Stimulated activated CD4-positive, alpha-beta T cell treated with anti-CD3 and anti-CD28 coated beads, Interleukin-1b, Interleukin-23, amount 100 ng/mL, for 48 hours (primary cell): ENCODE measurements at places on chromosomes 1 and 21.

- no peak for DNase-seq
Observed at GRCh38 chr1:193799948-193800690, 613.7 kb upstream of the B3GALT2 start.

GRCh38 chr1:28273216-28273860 lies 14.0 kb downstream of the SESN2 start:
- no peak for DNase-seq

GRCh38 chr1:52727114-52727586 lies 897 bp downstream of the ZYG11B start:
- no peak for DNase-seq

DNA sequence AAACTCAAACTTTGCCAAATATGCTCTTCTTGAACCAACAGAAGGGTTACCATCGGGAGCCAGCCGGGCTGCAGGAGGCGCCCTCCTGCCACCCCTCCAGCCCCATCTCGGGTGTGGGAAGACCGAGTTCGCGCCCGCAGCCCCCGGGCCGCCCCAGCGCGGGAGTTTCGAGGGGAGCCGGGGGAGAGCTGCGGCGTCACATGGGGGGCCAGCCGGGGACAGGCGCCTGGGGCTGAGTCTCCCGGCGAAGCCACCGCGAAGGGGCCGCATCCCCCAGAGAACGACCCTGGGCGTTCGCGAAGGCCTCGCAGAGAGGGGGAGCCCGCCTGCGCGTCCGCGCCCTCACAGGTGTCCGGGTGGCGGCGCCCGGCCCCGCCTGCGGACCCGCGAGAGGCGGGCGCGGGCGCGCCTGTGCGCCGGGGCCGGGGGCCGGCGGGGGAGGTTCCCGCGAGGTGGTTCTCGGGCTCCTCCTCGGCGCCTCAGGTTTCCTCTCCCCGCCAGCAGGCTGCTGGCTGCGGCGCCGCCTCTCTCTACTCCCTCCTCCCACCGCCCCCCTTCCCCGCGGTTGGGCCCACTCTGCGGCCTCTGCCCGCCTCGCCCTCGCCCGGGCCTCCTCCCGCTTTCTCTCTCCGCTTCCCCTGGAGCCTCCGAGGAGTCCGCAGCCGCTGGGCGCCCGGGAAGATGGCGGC lies at the start of gene RAVER2:
RAVER2 (plus strand) TSS at position 584 of the 689 bp plus-strand sequence; CDS start at position 682, 98 bp downstream.
- peak; percentile 45 for DNase-seq

- DNase-seq = no peak
Observed at GRCh38 chr1:241605146-241605805, 34.9 kb downstream of the CHML start.

GRCh38 chr1:118115567-118116295 lies 69.3 kb downstream of the SPAG17 start:
- no peak for DNase-seq

GRCh38 chr1:41199375-41199774 lies 42.7 kb downstream of the SCMH1 start:
- no peak for DNase-seq

DNA sequence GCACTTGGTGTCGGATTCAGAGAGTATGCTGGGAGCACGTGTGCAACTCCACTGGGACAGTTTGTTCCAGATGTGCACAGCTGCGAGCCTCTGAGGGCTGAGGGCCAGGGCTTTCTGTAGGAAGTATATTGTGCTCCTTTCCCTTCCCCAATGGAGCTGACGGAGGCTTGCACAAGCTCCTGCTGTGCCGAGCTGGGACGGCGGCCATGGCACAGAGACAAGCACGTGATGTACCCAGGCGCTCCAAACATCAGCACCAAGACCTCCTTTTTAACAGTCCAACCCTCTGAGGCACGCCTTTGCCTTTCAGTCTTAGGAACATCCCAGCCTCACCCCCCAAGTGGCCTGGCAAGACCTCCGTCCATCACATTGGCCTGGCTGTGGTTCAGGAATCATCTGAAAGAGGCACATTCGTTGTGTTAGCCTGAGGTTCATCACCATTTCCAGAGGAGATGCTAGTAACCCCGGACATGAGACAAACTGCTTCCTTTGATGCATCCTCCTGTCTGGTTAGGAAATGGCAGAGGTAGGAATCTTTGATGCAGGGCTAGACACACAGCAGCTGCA lies 339.2 kb upstream of the KAZN start:
- no peak for DNase-seq

GRCh38 chr1:147542569-147542897 lies 1.2 kb downstream of the BCL9 start:
- DNase-seq = no peak

- DNase-seq = no peak
Observed at GRCh38 chr1:163257763-163258162, 55.0 kb upstream of the RGS5 start.

DNA sequence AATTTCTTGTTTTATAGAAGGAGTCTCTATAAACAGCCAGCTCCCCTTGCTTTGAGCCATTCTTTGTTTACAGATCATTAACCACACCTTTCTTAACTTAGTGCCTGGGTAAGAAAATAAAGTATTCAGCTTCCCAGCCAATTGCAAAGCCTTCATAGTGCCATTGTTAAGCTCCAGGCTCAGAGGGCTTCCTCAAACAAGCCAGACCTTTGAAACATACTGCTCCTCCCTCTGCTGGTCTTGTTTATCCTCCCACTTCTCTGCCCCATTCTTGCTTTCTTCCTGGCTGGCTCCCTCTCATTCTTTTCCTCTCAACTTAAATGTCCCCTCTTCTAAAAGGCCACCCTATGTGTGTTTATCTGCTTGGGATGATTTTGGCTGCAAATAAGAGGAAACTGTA lies 319.4 kb upstream of the ST6GALNAC5 start:
- DNase-seq = no peak

- DNase-seq = no peak
Observed at GRCh38 chr1:206768472-206769303, 1.9 kb upstream of the IL19 start.

GRCh38 chr1:150477733-150478132 lies 9.5 kb upstream of the TARS2 start:
- no peak for DNase-seq

- no peak for DNase-seq
Observed at GRCh38 chr21:43312011-43312410, 114.9 kb downstream of the SIK1 start.

DNA sequence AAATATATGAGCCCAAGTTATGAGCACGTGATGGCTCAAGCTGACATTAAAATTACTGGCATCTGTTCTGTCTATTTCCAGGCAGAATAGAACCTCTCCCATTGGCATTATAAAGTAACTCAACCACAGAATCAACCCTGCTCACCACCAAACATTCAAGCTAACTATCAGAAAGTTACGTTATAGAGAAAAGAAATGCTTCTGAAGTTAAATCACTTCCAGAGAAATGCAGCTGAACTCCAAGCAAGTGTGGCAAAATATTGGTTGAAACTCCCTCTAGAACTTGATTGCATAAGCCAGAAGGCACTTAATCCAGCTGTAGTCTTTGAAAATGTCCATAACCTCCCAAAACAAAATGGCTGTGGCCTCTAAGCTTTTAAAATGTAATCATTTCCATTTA lies 36.2 kb upstream of the UBE2U start:
- DNase-seq = no peak

GRCh38 chr1:161439280-161440232 lies 65.7 kb upstream of the FCGR2A start:
- DNase-seq = peak; percentile 50

DNA sequence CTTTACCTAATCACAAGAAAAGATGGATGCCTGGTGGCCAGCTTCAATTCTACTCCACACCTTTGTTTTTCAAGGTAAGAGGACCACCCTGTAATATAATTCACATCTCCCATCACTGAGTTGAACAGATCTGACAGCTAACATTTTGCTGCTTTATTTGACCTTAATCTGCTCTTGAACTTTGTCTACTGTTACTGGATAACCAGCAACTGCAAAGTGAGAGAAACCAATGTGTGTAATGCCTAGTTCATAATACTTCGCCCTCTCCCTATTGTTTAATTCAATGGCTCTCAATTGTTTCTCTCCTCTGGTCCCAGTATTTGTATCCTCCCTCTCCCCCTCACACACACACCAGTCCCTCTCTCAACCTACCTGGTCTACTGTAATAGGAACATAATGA lies 214.4 kb downstream of the DAB1 start:
- no peak for DNase-seq

DNA sequence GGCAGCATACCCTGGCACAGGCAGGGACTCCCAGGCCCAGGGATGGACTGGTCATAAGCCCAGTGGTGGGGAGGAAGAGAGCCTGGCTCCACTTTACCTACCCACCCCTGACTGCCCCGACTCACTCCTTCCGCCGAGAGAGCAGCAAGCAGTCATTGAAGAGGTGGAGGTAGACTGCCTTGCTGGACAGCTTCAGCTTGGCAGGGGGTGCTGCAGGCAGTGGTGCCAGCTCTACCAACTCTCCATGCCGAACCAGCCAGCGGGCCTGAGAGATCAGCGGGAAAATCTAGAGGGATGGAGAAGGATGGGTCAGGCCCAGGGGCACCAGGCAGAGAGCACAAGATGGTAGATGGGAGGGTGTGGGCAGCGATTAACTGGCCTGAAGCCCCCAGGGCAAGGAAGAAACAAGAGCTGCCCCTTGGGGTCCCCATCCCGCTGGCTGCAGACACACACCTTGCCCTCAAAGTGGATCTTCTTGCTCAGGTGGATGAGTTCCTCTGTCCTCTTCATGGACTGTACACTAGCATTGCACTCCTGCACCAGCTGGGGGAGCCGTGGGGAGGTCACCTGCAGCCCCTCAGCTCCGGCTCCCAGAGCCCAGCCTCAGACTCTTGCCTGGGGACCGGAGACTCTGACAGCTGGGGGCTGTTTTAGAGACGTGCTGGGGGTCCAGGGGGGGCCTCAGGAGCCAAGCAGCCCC lies 7.7 kb downstream of the ARHGEF19 start:
- peak; percentile 35 for DNase-seq

DNA sequence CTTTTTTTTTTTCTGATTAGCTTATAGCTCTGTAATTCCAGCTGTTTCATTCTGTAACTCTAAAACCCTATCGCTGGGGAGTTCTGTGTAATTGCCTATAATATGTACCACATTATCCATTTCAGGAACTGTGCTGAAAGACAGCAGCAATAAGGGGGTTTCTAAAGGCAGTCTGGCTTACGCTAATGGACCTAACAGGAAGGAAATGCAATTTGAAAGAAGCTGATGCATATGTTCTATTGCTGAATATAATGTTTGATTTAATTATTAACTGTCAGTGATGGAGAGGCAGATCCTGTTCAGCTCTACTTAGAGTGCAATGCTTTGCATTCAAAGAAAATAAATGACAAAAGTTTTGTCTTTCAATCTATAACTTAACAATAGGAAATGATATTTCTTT lies 209.4 kb upstream of the SNX7 start:
- no peak for DNase-seq

DNA sequence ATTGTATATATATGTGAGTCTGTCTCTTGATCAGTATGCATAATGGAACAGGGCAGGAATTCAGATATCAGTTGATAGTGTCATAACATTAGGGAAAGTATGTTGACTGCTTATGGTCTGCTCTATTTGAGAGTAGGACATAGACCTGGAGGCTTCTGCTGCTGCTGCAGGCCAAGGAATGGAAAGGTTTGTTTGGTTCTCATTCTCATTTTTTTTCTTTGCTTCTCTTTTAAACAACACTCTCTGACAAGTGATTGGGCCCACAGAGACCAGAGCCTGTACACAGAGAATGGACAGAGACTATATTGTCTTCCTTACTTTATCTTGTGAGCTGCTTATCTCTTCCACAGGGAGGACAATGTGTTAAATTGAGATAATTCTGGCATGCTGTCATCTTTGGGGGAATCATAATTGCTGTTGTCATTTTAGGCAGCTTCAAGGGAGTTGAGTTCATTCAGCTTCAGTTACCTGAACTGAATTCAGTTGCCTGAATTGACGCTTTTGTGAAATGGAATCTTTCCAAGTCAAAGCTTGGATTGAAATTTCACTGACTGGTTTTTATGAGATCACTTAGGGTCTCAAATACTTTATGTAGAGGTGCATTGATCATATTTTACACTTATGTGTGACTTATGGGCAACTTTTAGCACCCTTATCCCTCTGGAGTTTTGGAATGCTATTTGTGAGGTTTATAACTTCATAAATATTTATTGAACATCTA lies 16.9 kb downstream of the CAP1 start:
- DNase-seq = no peak

DNA sequence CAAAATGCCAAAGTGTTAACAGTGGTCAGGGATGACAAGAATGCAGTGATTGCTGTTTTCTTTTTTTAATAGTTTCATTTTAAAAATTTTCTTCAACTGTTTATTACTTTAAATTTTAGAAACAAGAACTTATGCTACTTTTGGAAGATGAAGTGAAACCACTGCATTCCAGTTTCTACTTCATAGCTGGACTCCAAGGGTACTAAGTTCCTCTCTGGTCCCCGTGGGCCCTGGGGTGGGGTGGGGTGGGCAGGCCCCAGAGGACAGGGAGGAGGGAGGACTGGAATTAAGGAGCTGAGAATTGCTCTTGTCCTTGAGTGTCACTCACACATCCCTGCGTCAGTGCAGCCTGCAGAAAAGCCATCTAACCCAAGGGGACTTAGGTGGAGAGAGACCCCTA lies 97.3 kb downstream of the RAVER2 start:
- DNase-seq = no peak

- peak; percentile 84 for DNase-seq
Observed at GRCh38 chr1:32205401-32206370, at the start of gene IQCC. Gene IQCC (plus strand): TSS chr1:32205671. CDS start chr1:32205682, 11 bp downstream.

- DNase-seq = no peak
Observed at GRCh38 chr1:237959838-237960237, 69.1 kb upstream of the ZP4 start.

GRCh38 chr1:47680815-47681475 lies 243.1 kb downstream of the FOXD2 start:
- no peak for DNase-seq

DNA sequence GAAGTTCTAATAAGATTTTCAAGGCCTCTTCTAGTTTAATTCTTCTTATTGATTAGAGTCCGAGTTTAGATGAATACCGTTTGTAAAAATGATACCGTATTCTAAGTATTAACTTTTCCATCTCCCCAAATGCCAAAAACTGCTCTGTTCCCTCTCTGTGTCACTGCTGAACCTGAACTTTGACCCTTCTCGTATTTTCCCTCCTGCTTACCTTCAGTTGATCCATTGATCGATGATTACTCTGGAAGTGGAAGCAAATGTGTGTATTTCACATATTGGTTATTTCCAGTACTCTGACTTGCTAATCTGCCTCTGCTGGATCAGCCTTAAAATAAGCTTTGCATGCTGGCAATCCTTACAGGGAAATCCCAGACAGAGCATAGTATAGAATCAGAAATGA lies 68.5 kb downstream of the KIF1B start:
- DNase-seq = no peak

DNA sequence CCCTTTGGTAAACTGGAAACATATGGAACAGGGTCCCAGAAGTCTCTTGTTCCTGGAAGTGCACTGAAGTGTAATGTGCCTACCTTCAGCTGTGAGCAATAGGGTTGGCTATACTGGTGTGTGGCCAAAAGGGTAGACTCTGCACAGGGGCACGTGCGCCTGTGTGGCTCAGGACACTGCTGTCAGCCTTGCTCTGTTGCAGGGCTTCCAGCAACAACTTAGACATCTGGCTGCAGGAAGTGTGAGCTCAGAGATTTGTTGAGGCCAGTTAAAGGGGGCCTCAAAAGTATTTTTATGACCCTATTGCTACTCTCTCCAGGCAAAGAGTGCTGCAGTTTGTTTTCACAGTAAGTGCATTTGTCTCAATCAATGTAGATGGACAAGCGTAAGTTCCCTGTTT lies 7.5 kb downstream of the CTPS1 start:
- no peak for DNase-seq

- DNase-seq = no peak
Observed at GRCh38 chr1:159282118-159282517, 20.0 kb upstream of the FCER1A start.
